Left renal pelvis (tissue), 4 donors: ENCODE measurements at places on chromosomes 12 and 14.

DNA sequence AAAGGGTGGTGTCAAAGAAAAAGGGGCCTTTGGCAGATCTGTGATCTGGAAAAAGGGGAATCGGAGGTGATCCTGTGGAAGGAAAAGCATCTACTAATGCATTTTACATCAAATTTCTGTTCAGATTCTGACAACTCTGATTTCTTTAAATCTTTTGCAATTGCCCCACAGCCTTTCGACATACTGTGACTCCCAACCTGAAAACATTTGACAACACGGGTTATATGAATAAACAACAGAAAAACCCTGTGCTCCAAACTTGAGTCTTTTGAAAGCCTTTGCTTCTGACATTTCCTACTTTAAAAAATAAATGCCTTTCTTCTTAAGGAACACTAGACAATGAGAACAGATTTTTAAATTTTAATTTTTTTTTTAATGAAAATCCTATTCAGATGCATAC, 231.9 kb upstream of the HMGA2 start:
- DNase-seq: no peak

DNA sequence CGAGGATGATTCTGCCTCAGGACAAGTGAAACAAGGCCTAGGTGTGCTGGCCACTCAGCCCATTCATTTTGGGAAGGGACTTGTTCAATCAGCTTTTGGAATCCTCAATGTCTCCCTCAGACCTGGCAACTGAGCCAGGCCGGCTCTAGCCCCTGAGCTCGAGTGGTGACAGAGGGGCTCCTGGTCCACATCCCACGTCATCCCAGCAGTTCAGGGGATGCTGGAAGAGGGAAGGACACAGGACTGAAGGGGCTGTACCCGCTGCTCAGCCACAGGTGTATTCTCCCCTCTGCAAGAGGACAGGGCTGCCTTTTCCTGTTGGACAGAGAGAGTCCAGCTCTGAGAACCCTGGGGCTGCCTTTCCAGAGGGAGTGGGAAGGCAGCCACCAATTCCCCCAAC, 244.6 kb upstream of the SFSWAP start:
- no peak for DNase-seq

DNA sequence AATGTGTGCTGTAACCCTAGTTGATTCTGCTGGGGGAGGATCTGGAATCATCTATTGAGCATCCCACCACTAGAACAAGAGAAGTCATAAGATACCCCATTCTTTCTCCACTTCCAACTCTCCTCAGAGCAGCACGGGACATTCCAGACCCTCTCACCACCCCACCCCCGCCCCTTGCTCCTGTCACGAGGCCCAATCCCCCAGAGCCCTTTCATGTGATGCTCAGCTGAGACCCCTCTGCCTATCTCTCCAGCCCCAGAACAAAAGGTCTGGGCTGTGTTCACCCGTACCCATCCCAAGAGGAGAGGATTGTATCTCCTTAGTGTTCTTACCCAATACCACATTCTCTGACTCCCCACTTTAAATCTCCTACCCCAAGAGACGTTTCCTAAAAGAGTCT, 602 bp downstream of the PMEL start:
- no peak for DNase-seq

DNA sequence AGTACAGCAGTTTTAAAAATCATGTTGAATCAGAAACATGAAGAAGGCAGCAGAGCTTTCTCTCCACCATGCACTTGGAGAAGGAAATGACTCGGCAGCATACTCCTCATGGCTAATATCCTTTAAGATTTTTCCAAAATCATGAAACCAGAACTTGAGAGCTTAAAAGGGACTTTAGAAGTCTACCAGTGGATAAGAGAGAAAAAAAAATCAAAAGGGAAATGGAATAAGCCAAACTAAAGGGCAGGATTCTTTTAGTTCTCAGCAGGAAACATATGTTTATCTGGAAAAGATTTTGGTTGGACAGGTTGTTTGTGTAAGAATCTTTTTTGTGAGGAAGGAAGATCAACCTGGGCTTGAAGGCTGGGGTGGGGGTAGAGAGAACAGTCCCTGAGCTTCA, 111.8 kb downstream of the PRKCH start:
- DNase-seq: no peak

GRCh38 chr12:14827043-14827442, 13.1 kb upstream of the SMCO3 start:
- DNase-seq: no peak

DNA sequence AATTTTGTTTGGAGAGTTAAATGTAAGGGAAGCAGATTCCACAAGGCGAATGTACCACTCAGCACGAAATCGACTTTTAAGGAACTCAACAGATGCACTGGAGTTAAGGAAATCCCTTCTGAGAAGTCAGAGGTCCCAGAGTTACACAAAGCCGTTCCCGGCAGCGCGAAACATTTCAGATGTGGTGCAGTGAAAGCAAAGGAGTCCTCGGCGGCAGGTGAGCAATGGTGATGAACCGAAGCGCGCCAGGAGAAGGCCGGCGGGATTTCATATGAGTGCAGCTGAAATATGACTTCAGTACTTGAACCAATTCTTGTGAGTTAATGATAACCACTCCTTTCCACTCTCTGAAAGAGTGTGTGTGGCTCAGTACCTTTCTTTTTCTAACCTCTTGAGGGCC, 183.2 kb downstream of the GRIP1 start:
- DNase-seq: no peak

DNA sequence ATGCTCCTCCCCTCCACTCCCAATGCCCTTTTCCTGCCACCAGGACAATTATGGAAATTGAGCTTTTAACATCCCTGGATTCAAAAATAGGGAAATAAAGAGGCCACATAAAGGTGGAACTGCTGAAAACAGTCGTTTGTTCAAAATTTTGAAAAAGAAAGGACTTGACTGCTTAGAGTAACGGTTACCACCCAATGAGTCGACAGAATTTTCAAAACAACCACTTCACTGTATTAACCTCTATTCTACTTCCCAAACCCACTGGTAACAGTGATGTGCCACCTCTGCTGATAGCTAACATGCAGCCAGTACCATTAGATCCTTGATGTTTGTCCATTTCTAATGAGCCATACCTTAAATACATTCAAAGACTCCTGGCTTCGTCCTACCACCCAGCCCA, 4.9 kb downstream of the ST8SIA1 start:
- no peak for DNase-seq
